ENCODE measurements at places on chromosomes 2 and 18.

GRCh38 chr18:79354350-79354749 is 41.4 kb upstream of the NFATC1 start:
- no peak for DNase-seq

GRCh38 chr2:208488686-208489564 is 82.3 kb downstream of the PTH2R start:
- DNase-seq: no peak

DNA sequence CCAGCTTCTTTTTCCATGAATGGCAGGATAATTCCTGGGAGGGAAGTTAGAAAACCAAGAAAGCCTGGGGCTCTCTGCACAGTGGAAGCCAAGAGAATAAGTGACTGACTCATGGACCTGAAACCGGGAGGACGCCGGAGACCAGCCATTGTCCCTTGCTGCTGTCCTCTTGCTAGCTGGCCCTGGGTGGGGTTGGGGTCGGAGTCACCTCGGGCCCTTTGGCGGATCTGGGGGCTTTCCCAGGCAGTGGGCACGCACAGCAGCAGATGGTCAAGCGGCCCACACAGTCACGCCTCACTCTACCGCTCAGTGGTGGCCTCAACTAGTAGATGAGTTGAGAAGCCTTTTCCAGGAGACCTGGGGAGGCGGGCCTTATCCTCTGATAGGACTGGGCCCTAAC is 15.6 kb downstream of the EFHD1 start:
- DNase-seq: no peak

DNA sequence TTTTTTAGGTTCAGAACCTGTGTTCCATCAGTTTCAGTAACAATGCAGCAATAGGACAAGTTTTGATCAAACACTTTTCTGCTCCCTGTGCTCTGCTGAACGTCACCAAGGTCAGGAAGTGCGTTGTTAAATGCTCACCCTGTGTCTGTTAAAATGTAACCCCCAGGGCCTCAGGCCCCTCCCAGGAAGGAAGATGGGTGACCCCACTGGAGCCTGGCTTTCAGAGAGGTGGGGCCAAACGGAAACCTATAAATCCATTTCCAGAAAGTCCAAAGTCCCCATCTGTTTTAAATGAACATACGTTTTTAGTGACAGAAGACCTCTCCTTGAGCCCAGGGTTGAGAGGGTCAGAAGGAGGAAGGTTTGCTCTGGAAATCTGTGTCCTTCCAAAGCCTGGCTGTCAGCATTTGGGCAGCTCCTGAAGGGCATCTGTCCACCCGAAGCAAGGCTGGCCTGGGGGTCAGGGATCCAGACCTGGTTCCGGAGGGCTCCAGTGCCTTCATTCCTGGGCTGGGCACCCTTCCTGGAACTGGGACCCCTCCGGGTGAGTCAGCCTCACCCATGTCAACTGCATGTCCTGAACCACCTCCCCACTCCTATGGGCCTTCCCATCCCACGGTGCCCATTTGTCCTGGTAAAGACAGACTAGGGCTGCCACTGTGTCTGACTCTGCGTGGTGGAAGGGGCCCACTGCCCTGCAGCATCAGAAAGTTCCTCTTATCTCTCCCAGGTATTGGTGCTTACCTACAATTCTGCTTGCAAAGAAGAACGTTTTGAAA is 117.4 kb upstream of the COPS8 start:
- no peak for DNase-seq

DNA sequence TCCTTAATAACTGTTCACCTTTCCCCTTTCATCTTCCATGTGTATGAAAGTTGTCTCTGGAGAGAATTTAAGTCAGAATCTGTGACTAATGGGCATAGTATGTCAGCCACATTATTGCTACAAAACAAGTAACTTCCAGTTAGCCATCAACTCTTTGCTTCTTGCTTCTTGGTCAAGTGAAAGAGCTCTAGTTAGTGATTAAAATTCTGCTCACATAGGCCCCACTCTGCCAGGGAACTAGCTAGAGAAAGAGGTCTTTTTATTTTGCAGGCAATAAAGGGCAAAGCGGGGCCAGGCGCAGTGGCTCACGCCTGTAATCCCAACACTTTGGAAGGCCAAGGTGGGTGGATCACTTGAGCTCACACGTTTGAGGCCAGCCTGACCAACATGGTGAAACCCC is 64.6 kb downstream of the COLEC12 start:
- no peak for DNase-seq

DNA sequence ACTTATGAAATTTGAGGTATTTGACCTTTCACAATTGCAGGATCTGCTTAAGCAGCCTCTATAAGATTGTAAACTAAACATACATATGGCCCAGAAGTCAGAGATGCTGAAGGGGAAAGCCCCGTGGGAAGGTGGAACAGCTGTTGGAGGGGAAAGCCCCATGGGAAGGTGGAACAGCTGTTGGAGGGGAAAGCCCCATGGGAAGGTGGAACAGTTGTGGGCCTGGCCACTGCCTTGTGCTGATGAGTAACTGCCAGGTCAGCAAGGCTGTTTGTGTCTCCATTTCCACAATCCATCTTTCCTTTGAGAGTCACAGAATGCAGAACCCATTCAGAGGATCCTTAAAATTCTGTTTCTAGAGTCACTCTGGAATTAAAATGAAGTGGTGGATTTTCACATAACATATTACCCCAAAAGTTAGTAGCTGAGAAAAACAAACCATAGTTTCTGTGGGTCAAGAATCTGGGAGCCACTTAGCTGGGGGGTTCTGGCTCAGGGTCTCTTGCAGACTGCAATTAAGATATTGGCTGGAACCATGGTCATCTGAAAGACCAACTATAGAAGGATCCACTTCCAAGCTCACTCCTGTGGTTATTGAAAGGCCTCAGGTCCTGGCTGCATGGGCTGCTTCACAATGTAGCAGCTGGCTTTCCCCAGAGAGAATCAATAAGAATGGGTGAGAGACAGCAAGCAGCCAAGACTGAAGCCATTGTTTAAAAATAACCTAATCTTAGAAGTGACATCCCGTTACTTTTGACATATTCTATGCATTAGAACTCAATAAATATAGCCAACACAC is 86.6 kb upstream of the CAVIN2 start:
- no peak for DNase-seq

DNA sequence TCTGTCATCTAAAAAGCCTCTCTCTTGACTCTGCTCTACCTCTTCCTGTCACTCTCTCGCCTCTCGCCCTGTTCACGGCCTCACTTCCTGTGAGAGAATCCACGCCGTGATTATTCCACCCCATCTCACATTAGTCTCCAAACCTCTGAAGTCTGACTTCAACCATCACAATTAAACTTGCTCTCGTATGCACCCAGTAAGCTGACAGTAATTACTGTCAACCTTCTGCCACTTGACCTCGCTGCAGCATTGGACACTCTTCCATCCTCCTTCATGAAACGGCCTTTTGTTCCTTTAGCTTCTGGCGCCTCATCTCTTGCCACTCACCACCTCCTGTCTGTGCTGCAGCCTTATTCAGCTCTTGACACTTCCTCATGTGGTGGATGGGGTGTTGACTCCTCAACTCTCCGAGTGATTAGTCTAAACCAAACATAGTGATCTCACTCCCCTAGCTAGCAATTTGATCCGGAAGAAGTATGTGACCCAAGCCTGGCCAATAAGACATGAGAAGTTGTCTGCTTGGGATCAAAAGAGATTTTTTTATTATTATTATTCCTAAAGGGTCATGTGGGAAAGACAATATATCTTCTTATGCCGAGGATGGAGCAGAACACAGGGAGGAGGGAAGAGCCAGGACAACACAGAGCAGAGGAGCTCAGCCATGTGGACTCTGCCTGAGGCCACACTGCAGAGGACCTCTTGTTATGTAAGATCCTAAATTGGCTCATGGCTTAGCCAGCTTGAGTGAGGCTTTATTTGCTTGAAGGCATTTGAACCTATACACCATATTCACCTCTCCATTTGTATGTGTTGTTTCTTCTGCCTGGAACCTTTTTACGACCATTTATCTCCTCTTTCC is 38.4 kb upstream of the MYO1B start:
- no peak for DNase-seq

- no peak for DNase-seq
Measured at GRCh38 chr2:119230219-119231185, 6.9 kb downstream of the STEAP3 start.
